Fibroblast of skin of scalp (primary cell): ENCODE measurements at places on chromosomes 4 and X.

DNA sequence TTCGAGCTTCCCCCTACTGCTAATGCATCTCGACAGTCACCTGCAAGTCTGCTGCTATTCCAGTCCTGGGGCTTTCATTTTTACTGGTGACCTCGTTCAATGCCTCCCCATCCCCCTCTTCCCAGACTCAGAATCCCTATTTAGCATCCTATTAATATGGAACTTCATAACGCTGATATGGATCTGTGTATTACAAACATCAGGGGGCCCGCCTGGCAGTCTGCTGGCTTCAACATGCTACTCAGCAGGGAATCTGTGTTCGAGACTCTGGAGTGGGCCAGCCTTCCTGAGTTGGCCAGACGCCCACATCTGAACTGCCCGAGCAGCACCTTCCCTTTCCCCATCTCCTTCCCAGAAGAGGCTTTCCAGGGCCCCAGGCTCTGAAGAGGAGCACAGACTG, 173.9 kb upstream of the PPARGC1A start:
- no peak for DNase-seq

- DNase-seq: no peak
Measured at GRCh38 chrX:96425200-96425599, 259.4 kb upstream of the DIAPH2 start.

GRCh38 chr4:152784490-152785350, 5.0 kb downstream of the ARFIP1 start:
- peak; percentile 86 for DNase-seq

- no peak for DNase-seq
Measured at GRCh38 chrX:7904562-7904961, 22.7 kb downstream of the PNPLA4 start.

GRCh38 chr4:175457956-175458355, 354.1 kb downstream of the GPM6A start:
- DNase-seq: no peak

GRCh38 chrX:78237127-78237526, 90.3 kb downstream of the CYSLTR1 start:
- DNase-seq: no peak

GRCh38 chr4:183989931-183990330, 84.8 kb downstream of the STOX2 start:
- DNase-seq: peak; percentile 39

DNA sequence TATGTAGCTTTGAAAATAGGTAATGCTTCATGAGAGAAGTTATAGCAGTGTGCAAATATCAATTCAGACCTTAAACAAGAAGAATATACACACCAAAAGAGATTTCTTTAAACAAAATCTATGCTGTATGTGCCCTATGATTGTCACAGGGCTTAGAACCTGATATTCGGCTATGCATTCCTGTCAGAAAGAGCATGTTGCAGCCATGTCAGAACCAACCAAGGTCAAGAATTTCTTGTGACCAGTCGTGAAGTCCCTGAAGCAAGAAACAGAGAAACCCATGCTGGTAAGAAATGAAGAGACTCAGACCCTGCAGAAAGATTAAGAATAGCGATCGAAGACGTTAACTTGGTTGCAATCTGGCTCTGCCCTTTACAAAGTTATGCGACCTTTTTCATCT, 210.3 kb upstream of the SPIN4 start:
- no peak for DNase-seq
